Ecto neural progenitor cell (in vitro differentiated cells): ENCODE measurements at places on chromosomes 1 and 21.

GRCh38 chr1:201072922-201073321 is 39.3 kb downstream of the CACNA1S start:
- no peak for DNase-seq

- no peak for DNase-seq
These were observed 131.3 kb downstream of the ZP4 start for GRCh38 chr1:237759377-237759776.

GRCh38 chr1:226662642-226663326 is 76.3 kb downstream of the ITPKB start:
- no peak for DNase-seq

DNA sequence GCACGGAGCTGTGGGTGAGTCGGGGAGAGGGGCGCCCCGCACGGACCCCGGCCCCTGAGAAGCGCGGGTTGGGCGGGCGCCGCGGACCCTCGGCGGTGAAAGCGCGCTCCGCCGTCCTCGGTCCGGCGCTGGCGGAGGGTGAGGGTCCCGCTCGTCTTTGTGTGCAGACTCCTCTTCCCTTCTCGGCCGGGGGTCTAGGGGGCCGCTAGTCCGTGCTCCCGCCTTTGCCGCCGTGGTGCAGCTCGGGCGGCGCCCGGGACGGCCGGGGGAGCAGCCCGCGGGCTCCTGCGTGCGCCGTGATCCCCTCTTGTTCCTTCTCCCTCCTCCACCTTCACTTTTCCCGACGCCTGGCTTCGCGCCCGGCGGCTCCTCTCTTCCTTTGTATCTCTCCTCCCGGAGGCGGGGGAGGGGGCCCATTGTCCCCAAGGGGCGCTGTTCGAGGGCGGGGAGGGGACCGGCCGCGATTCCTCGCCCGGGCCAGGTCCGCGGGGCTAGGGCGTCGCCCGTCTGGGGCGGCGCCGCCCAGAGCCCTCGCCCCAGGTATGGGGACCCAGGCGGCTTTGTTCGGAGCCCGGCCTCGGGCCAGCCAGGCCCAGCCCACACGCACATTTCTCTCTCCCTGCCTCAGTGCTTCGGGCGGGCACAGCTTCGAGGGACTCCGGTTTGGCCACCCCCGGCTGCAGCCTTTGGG is 519 bp downstream of the FNBP1L start:
- DNase-seq = peak; percentile 82

DNA sequence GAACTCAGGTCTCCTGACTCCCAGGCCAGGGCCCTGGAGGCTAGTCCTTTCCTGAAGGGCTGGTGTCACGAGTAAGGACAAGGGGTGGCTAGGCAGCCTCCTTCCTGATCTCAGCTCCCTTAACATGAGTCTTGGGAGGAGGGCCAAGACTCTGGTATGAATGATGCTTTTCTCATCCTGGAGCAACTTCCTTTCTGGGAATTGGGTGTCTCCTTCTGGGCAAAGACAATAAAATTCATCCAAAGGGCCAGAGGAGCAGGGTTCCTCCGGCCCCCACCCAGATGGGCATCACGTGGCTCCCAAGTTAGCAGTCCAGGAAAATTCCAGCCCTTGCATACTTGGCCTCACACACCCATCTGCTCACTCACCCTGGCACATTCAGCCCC is at the start of gene FAM167B:
Gene FAM167B, plus strand, starts transcription at position 335 of the 386 bp plus-strand sequence. CDS start 200 bp downstream, outside the sequence.
- DNase-seq = no peak
